H54 (cell line): ENCODE measurements at places on chromosomes 11 and 22.

- DNase-seq = peak; percentile 54
These were observed 19.7 kb downstream of the RAB30 start for GRCh38 chr11:83051760-83052671.

GRCh38 chr22:24200619-24201212 is 19.4 kb downstream of the SUSD2 start:
- DNase-seq = no peak

GRCh38 chr22:49170053-49170452 is 657.6 kb downstream of the BRD1 start:
- DNase-seq = no peak

DNA sequence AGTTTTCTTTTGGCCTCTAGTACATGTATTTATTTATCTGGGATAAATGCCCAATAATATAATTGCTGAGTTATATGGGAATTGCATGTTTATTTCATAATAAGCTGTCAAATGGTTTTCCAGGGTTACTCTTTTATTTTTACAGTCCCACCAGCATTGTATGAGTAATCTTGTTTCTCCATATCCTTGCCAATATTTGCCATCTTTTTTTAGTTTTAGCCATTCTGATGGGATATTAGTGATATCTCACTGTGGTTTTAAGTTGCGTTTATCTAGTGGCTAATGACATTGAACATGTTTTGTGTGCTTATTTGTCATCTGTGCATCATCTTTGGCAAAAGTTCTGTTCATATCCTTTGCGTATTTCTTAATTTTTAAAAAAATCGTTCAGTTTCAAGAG is 372.8 kb upstream of the CCDC179 start:
- no peak for DNase-seq

- no peak for DNase-seq
These were observed 23.4 kb upstream of the NECTIN1 start for GRCh38 chr11:119752345-119752871.

- no peak for DNase-seq
These were observed 14.1 kb downstream of the SWAP70 start for GRCh38 chr11:9677951-9678350.

- DNase-seq = no peak
These were observed 5.7 kb downstream of the PIK3IP1 start for GRCh38 chr22:31286360-31287255.

GRCh38 chr11:69253028-69253427 is 40.9 kb upstream of the MYEOV start:
- peak; percentile 20 for DNase-seq

GRCh38 chr11:2700415-2701211 is 819 bp upstream of the KCNQ1OT1 start:
- peak; percentile 59 for DNase-seq

DNA sequence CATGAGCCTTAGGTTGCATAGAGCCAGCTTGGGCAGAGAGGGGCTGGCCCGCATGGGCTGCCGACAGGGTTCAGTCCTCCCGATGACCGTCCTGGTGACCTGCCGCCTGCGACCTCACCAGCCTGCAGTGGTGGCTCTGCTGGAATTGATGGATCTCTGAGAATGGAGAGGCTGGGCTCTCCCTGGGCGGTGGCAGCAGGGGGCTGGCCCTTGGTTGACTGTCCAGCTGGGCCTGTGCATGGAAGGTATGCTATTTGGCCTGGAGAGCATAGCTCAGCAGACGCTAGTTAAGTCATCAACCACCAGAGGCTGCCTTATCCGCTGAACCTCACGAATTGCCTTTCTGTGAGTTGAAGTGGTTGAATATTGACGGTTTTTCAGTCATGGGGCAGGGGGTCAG is 19.7 kb downstream of the GRAMD4 start:
- no peak for DNase-seq

GRCh38 chr11:70140711-70141485 is 62.2 kb upstream of the FADD start:
- no peak for DNase-seq

GRCh38 chr22:33044112-33044511 is 14.1 kb downstream of the SYN3 start:
- no peak for DNase-seq

- DNase-seq = no peak
These were observed 50.0 kb downstream of the TTC28 start for GRCh38 chr22:28629420-28630176.

DNA sequence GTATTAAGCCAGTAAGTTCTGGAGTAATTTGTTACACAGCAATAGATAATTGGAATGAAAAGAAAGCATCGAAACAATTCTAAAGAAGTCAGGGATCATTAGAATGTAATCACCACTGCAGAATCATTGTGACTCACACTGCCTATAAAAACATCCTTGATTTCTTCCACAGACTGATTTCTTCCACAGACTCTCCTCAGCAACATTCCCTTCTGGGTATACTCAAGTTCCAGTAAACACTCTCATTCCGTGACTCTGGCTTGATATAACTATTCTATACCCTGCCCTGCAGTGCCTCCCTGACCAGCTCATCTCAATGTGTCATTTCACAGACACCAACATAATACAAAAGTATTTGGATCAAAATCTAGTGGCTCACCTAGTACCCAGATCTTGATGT is 120.5 kb downstream of the BBOX1 start:
- DNase-seq = no peak

DNA sequence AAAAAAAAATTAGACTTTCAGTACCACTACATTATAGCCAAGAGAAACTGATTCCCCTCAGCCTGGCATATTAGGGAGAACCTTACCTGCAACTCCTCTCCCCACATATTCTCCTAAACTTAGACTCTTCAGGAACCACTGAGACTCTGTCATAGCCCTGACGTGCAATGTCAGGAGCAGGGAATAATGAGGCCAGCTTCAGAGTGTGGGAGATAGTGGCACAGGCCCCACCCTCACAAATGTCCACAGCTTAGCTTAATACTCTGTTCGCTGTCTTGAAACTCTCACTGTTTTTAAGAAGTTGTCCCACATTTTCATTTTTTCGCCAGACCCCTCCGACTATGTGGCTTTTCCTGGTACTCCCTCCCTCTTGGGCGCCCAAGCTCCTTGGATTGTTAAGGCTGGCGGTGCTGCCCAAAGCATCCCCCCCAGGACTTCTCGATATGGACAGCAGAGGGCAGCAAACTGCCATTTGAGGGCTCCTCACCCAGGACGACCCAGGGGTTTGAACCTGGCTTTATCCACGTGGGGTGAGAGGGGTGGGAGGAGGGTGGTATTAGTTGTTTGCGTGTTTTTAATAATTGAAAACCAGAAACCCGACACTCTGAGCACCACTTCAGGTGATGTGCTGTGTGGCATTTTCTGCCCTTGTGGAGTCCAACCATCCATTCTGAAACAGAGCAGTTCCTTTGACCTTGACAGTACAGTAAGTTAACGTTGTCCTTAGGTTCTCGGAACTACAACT is 45.2 kb upstream of the RASSF10 start:
- peak; percentile 79 for DNase-seq

DNA sequence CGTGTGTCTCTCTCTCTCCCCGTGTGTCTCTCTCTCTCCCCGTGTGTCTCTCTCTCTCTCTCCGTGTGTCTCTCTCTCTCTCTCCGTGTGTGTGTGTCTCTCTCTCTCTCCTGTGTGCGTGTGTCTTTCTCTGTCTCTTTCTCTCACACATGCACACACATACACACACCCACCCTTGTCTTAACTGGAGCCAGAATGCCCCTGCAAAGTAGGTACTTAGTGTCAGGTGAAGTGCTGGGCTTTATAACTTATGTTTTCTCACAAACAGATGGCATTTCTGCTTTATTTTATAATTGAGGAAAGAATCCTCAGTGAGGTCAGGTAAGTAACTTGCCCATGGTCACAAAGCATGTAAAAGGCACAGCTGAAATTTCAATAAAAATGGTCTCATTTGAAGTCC is 106.0 kb downstream of the CSNK2A3 start:
- DNase-seq = no peak

DNA sequence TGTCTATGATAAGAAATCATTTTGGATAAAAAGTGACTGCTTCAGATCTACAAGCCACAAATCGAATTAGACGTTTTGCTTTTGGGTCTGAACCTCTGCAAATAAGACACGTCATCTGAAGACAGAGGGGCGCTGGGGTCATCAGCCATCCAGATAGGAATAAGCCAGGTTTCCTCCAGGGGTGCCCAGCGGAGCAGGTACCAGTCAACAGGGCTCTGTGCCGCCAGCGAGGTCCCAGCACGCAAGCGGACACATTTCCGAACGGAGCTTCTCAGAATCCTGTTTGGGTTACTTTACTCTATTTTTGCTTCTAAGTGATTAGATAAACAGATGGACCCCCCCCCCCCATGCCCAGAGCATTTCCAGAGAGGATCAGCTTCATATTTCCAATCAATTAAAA is 873.8 kb downstream of the BRD1 start:
- no peak for DNase-seq
